Mucosa of gallbladder (tissue), 1 donor: ENCODE measurements at places on chromosomes 6 and 20.

DNA sequence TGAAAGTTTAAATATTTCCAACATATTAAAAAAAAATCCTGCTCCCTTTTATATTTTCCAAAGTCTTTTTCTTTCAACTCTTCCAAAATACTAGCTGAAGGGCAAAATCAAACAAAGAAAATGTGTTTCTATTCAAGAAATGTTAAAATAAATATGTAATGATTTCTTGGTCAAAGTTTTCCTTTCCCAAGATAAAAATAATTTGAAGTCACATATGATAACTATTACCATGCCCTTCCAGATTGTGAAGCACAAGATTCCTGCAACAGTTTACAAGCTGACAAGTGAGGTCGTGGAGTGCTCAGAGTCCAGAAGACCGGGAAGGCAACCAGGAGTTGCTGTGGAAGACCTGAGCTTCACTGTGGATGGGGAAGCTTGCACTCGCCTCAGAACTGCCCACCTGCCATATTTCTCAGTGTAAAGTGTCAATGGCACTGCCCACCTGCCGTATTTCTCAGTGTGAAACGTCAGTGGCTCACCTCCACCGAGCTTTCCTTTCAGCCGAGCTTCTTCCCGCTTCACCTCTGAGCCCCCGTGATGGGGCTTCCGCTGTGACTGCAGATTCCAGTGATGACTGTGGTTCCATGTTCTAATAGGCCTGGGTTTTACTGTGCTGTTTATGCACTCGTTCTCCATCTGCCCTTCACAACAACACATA lies 160.5 kb downstream of the THBS2 start:
- no peak for DNase-seq

DNA sequence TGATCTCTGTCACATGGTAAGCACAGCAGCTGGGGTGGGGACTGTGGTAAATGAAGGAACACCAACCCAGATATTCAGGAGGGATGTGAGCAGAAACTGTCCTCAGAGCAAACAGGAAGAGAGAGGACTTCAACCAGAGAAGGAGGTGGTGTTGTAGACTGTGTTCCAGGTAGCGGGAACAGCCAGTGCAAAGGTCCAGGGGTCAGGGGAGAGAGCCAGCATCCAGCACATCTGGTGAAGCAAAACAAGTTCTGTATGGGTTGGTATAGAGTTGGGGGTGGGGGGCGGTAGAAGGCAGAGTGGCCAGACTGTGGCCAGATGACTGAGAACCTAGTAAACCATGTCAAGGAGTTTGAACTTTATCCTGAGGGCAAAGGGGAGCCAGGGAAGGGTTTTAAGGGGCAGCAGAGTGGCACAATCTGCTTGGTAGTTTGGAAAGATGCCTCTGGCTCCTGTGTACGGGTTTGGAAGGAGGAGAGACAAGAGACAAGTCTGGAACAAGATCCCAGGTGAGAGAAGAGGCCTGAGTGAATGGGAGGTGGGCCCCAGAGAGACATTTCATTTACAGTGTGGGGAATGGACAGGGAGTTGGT lies 27.8 kb upstream of the TTPAL start:
- DNase-seq = no peak

GRCh38 chr6:2780102-2780737 lies 15.0 kb downstream of the WRNIP1 start:
- DNase-seq = no peak

DNA sequence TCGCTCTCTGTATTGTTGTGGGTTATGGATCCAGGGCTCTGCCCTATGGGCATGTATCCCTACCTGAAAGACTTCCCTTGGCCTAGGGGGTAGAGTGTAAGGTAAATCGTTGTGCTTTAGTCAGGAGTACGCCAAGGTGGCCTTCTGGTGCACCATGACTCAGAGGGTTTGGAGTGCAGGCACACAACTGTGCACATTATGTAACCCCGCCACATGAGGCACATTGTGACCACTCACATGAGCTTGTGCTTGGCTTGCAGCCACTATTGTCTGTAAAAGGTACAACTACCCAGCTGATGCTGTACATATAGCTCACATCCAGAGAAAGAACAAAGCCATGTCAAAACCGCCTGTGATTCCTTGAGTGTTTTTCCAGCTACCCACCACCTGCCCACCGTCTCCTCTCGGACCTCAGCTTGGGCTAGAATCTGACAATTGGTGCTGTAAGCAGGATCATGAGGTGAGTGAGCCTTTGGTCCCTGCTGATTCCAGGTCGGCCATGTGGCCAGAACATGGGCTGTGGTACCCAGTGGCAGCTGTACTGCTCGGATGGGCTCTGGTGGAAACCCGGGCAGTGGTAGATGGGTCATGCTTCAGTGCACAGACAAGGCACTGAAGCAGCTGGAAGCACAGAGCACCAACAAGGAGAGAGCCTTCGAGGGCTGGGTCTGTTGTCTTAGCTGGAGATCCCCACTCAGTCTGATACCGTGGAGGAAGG lies 33.8 kb downstream of the HDDC2 start:
- no peak for DNase-seq

- no peak for DNase-seq
These were observed 58.2 kb downstream of the SMAP1 start for GRCh38 chr6:70725817-70726415.

DNA sequence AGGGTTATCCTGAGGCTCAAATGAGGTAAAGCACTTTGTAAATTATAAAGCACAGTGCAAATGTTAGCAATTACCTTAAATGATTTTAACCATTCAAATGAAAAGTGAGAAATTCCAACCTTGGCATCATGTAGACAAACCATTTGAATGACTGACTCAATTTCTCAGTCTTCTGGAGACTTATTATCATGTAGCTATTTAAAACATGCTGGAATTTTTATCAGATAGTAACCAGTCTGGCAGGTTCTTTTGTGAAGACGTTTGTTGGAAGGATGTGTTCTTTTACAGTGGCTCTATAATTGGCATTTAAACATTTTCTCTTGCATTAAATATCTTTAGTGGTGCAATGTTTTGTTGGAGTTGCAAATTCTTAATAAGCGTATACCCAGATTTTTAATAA lies 386.6 kb downstream of the NKAIN2 start:
- DNase-seq = no peak

DNA sequence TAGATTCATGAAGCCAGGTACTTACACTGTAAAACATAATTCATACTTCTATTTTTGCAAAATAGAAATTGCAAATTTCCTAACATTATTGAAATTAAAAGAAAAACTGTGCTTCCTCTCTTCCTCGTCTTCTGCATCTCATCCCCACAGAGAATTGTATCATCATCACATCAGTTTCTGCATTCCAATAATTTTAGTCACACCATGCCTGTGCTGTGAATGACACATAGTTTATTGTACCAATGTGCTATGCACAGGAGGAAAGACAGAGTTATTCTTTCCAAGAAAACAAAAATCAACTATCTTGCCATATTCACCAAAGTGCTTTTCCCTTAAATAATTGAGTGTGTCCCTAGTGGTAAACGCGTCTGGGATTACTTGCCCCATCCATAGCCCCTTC lies 38.1 kb upstream of the FAM135A start:
- no peak for DNase-seq

GRCh38 chr20:36988494-36988966 lies 37.0 kb upstream of the SAMHD1 start:
- no peak for DNase-seq
